CD4-positive, alpha-beta T cell treated with Interleukin-6 at 100 ng/mL for 8 hours (primary cell): ENCODE measurements at places on chromosomes 11 and 22.

- no peak for DNase-seq
Observed at GRCh38 chr11:35552616-35553015, 27.2 kb upstream of the PAMR1 start.

DNA sequence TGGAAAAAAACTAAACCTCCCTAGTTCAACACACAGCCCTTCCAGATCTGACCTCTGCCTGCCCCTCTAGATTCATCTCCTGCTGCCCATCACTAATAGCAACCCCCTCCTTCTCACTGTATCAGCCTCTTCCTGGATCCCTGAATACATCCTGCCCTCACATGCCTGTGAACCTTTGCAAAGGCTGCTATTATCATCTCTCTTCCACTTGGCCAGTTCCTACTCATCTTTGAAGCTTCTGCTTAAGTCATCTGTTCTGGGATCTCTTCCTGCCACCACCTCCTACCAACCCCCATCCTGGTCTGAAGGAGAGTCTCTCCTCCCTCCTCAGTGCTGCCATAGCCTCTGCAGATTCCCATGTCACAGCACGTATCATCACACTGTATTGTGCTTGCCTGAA, 38.0 kb upstream of the AMOTL1 start:
- DNase-seq = no peak

DNA sequence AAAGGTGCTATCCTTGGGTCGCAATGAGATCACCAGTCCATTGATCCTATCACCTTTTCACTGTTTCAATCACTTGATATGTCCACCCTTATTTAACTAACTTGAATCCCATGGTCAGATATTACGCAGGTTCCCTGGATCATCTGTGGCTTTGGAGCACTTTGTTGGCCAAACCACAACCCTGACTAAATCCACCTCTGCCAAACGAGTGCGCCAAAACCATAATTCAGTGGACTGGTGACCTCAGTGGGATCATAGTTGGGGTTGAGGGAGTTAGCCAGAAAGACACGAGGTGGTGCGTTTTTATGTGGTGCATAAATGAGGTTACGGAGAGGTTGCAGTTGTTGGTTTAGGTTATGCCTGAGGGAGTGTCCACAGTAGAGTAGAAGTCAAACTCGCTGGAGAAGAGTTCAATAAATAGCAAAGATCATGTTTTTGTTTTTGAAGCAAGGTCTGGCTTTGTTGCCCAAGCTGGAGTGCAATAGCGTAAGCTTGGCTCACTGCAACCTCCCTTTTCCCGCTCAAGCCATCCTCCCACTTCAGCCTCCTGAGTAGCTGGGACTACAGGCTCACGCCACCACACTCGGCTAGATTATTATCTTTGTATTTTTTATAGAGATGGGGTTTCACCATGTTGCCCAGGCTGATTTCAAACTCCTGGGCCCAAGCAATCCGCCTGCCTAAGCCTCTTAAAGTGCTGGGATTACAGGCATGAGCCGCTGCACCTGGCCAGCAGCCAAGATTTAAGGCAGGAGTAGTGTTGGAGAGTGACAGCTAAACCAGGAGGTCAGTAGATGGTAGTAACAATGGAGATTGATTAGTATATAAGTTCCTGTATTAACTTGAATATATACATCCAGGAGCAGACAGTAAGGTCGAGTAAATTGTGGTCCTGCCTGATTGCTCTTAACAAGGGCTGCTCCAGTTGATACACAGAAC, 4.5 kb downstream of the FOXR1 start:
- DNase-seq = no peak

GRCh38 chr22:21042978-21043859, 2.5 kb upstream of the LRRC74B start:
- no peak for DNase-seq

- DNase-seq = no peak
Observed at GRCh38 chr11:92687724-92688123, 281.7 kb upstream of the MTNR1B start.

DNA sequence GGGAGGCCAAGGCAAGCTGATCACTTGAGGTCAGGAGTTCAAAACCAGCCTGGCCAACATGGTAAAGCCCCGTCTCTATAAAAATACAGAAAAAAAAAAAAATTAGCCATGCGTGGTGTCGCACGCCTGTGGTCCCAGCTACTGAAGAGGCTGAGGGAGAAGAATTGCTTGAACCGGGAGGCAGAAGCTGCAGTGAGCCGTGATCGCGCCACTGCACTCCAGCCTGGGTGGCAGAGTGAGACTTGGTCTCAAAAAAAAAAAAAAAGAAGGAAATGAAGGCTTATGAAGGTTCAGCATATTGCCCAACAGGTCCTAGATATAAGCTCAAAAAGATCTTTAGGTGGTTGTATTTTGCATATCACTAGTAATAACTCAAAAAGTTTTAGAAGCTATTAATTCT, 10.2 kb downstream of the ATL3 start:
- no peak for DNase-seq

- DNase-seq = no peak
Observed at GRCh38 chr11:93493252-93493897, 49.8 kb downstream of the SMCO4 start.

DNA sequence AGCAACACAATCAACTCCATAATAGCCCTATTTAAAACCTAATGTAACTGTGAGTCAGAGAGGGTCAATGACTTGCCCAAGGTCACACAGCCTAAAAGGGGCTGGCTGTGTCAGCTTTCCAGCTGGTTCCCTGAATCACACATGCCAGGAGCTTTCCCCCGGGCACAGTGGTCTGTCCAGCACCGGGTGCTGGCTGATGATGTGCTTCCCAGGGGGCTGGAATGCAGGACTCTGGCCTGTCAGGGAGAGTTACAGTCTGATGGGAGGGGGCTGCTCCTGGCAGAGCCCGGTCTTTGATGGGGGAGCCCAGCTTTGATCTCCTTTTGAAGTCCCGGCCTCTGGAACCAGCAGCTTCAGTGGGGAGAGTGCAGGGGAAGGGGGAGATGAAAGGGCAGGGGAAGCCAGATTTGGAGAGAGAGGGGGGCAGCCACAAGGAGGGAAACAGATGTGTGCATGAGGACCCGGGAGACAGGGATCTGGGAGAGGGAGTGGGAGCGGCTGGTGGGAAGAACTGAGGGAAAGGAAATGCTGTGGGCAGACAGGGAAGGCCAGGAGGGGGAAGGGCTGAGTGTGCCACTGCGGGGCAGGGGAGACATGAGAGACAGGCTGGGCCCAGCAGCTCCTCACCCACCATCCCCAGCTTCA, 102.7 kb downstream of the NECTIN1 start:
- DNase-seq = no peak

DNA sequence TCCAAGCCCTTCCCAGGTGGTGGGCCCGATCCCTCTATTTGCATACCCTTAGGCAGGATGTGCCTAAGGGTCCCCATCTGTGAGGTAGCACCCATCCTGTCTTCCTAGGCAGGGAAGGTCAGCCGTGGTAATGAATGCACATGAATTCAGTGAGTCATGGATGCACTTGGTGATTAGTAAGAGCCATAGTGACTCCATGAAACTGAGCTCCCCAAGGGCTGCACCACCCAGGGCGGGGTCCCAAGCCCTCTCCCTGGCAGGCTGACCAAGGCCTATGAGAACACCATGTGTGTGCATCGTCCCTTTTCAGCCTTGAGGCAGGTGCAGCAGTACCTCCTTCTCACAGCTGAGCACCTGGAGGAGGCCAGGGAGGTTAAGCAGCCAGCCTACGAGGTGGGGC, 15.6 kb upstream of the SUSD2 start:
- DNase-seq = no peak

DNA sequence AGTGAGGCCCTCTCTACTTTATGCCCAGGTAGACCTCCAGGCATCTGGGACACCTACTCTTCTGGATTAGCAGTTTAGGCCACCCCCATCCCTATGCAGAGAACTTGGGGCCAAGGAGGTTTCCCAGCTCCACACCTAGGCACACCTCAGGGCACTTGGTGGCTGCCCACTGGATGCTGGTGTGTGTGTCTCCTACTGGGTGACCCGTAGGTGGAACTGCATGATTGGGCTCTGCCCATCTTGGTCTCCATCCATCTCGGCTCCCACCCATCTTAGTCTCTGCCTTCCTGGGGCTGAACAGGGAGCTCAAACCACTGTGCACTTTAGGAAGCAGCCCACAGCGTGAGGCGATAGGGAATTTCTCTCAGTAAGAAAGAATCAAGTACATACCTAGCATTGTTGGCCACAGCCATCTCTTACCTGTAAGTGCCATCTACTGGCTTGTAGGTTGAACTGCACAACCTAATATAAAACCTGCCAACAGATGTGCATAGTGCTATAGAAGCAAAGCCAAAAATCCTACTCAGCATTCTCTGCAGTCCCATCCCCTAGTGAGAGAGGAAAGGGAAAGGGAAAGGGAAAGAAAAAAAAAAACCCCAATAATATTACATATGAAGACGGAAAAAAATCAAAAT, 61.6 kb upstream of the PTPN5 start:
- no peak for DNase-seq

DNA sequence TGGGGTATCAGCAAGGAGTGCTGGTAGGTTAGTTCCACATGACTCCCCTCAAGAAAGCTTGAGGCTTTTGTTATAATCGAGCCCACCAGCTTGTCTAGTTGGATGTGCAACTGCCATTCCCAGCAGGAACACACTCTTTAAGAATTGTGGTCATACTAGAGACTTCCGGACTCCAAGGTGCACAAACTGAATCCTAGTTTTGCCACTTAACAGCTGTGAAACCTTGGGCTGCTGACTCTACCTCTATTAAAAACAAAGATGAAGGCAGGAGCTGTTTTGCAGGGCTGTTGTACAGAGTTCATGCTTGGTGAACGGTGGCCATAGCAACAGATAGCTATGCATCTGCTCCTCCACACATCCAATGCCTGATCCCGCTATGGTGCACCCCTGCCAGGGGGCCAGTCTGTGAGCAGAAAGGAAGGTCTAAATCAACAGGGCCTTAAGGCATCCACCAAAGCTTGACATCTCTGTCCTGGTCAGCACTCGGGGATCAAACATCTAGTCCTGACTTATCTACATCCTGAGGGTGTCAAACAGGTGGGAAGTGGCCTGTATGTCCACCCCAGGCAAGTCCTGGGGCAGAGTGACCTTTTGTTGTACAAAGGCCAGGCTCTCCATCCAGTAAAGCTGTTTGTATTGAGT, 36.4 kb downstream of the DKK3 start:
- no peak for DNase-seq

- no peak for DNase-seq
Observed at GRCh38 chr11:71519546-71519945, 7.5 kb upstream of the KRTAP5-7 start.

- DNase-seq = no peak
Observed at GRCh38 chr11:87213444-87213843, 175.7 kb downstream of the TMEM135 start.

DNA sequence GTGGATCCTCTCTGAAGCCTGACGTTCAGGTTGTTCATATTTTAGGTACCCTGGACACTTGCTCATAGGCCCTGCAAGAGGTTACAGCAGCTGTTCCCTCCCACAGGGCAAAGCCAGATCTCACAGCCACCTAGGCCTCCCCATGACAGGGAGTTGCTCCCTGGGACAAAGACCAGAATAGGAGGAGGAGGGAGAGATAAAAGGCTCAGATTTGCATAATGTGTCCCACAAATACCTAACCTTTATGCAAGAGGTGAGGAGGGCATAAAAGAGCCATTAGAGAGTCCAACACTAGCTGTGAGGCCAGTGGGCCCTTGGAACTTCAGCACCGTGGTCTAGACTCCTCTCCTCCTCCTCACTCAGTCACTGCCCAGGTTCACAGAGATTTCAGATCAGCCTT, 33.8 kb downstream of the ZNF280B start:
- no peak for DNase-seq

GRCh38 chr11:115333949-115334348, 170.3 kb downstream of the CADM1 start:
- no peak for DNase-seq
